ENCODE measurements at places on chromosomes 3 and 15. TPM values are rescaled to one million over a fixed set of nuclear protein-coding genes. Genes with fewer than 3 reads are reported as not detected.

The CFAP20DC gene
- 2.8 TPM for total RNA-seq

The SLC33A1 gene
- 24.2 TPM for total RNA-seq

The FBXO40 gene
- 0.06 TPM for total RNA-seq

The PTH1R gene
- 1.5 TPM for total RNA-seq

The TGFBR2 gene
- 7.4 TPM for total RNA-seq

The FOXB1 gene
- total RNA-seq = 2.1 TPM

The GOLGA8S gene
- total RNA-seq = 0.11 TPM

The ITIH1 gene
- total RNA-seq = not detected

Data from H1 (cell line).